ENCODE measurements at places on chromosomes 7 and 10. TPM values are rescaled to one million over a fixed set of nuclear protein-coding genes. Genes with fewer than 3 reads are reported as not detected.

The GALNT17 gene
- 11.4 TPM for total RNA-seq

The COBL gene
- 54.7 TPM for total RNA-seq

The GPC2 gene
- total RNA-seq, result 0.91 TPM

The CYP3A4 gene
- 0.46 TPM for total RNA-seq

The TWIST1 gene
- total RNA-seq, result not detected

The UMAD1 gene
- total RNA-seq, result 13.0 TPM

DNA sequence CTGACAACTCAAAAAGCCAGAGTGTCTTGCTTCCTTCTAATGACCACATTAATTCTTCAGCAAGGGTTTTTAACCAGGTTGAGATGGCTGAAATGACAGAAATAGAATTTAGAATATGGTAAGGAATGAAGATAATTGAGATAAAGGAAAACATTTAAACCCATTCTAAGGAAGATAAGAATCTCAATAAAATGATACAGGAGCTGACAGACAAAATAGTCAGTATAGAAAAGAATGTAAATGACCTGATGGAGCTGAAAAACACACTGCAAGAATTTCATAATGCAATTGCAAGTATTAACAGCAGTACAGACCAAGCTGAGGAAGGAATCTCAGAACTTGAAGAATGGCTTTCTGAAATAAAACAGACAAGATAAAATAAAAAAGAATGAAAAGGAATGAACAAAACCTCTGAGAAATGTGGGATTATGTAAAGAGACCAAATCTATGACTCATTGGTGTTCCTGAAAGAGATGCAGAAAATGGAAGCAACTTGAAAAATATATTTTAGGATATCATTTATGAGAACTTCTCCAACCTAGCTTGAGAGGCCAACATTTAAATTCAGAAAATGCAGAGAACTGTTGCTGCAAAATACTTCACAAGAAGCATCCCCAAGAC is 87.1 kb downstream of the SAMD9 start:
- H3K4me3 ChIP-seq, result no peak overlapping the region
- H3K4me1 ChIP-seq, result no peaks in the 10 kb centered on the region
- no peaks in the 10 kb centered on the region for H3K36me3 ChIP-seq
- DNase-seq, result no peak
- H3K27ac ChIP-seq, result no peak overlapping the region
- no peaks in the 10 kb centered on the region for H3K27me3 ChIP-seq

DNA sequence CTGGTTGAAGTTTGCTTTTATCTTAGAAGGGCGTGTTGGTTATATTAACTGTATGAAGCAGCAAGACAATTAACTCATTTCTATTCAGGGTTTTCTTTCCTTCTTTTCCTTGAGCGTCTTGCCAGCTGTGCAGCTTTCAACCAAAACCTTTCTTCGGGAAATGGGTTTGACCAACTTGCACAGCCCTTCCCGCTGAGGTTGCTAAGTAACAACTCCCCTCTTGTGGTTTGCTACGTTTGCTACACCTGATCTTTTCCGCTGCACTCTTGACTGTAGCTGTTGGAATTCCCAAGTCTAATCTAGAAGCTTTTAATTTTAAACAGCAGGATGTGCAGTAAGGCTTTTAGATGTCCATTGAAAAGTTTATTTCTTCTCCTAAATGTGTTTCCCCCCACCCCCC is 116.9 kb downstream of the CDCA7L start:
- H3K4me3 ChIP-seq, result no peak overlapping the region
- no peaks in the 10 kb centered on the region for H3K36me3 ChIP-seq
- H3K27ac ChIP-seq, result no peak overlapping the region
- no peaks in the 10 kb centered on the region for H3K4me1 ChIP-seq
- H3K27me3 ChIP-seq, result no peaks in the 10 kb centered on the region

DNA sequence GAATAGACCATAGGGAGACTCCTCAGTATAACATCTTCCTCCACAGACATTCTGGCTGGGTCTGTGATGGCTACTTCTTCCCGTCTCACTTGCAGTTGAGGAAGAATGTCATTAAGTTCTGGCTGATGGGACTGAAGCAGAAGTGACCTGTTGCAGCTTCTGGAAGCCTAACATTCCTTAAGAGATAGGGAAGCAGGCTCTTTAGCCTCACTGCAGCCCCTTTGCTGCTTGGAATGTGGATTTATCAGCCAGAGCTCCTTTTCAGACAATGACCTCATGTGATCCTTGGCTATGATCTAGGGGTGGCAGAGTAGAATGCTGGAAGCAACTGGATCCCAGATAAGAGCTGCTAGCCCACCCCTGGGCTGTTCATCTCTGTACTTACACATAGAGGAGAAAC is 142.5 kb downstream of the RNF216 start:
- no peak for DNase-seq
- H3K36me3 ChIP-seq, result peaks cover 35% of the 10 kb centered on the region
- no peaks in the 10 kb centered on the region for H3K27me3 ChIP-seq
- peaks cover 43% of the 10 kb centered on the region for H3K4me1 ChIP-seq

GRCh38 chr10:88045656-88046415 is 182.4 kb downstream of the PTEN start:
- H3K4me1 ChIP-seq, result peaks cover 24% of the 10 kb centered on the region
- no peaks in the 10 kb centered on the region for H3K36me3 ChIP-seq
- H3K27me3 ChIP-seq, result no peaks in the 10 kb centered on the region
- H3K27ac ChIP-seq, result peak overlapping the region; percentile 56
- DNase-seq, result no peak

GRCh38 chr7:121097577-121097976 is 109.1 kb downstream of the CPED1 start:
- H3K4me3 ChIP-seq, result no peak overlapping the region
- H3K27me3 ChIP-seq, result no peaks in the 10 kb centered on the region
- H3K4me1 ChIP-seq, result no peaks in the 10 kb centered on the region
- peaks cover 10% of the 10 kb centered on the region for H3K36me3 ChIP-seq
- no peak for DNase-seq

GRCh38 chr7:116752305-116753074 is 80.5 kb downstream of the MET start:
- H3K4me3 ChIP-seq, result no peak overlapping the region
- no peaks in the 10 kb centered on the region for H3K4me1 ChIP-seq
- no peak for DNase-seq
- no peak overlapping the region for H3K27ac ChIP-seq

- H3K4me1 ChIP-seq, result no peaks in the 10 kb centered on the region
- H3K27ac ChIP-seq, result no peak overlapping the region
- H3K27me3 ChIP-seq, result no peaks in the 10 kb centered on the region
- no peaks in the 10 kb centered on the region for H3K36me3 ChIP-seq
- H3K4me3 ChIP-seq, result no peak overlapping the region
- no peak for DNase-seq
Measured at GRCh38 chr7:123941391-123942180, 16.5 kb downstream of the SPAM1 start.

DNA sequence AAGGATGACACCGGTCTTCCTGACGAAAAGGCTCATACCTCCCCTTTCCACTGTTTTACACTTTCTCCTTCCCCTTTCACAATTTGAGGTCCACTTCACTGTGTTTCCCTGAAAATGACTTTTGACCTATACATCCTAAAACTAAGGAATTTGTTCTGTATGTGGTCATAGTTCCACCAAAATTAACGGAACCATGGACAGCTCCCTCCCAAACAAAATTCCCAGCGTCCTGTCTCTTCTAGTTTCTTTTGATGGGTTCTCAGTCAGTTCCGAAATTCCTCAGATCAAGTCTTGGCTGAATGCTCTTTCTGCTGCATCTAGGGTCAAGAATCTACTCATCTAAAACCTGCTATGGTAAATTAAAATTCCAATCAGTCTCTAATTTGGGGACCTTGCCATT is 1191.9 kb downstream of the CNTNAP2 start:
- no peaks in the 10 kb centered on the region for H3K36me3 ChIP-seq
- H3K4me3 ChIP-seq, result no peak overlapping the region
- no peak overlapping the region for H3K27ac ChIP-seq
- no peaks in the 10 kb centered on the region for H3K4me1 ChIP-seq

DNA sequence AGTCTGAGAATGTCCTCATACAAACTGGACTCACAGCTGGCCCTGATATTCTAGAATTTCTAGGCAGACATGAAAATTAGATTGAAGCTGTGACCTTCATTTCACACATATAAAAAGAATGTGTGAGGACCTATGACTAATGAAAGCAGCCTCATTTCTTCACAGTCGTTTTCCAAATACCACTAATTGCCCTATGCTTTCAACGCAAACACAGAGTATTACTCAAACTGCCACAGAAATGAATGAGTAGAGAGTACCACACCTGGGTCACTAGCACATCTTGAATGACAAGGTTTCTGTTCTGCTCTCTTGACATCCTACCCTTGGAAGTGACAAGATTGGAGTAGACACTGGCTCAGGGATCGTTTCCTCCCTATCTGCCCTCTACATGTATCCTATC is 142.4 kb downstream of the C1GALT1 start:
- no peaks in the 10 kb centered on the region for H3K4me1 ChIP-seq
- no peak overlapping the region for H3K4me3 ChIP-seq
- no peaks in the 10 kb centered on the region for H3K36me3 ChIP-seq
- no peak for DNase-seq
- H3K27ac ChIP-seq, result no peak overlapping the region
- H3K27me3 ChIP-seq, result no peaks in the 10 kb centered on the region

GRCh38 chr7:100166317-100166940 is 2.0 kb downstream of the GAL3ST4 start:
- peak overlapping the region; percentile 56 for H3K4me3 ChIP-seq
- peaks cover 3% of the 10 kb centered on the region for H3K27me3 ChIP-seq
- DNase-seq, result no peak
- no peaks in the 10 kb centered on the region for H3K36me3 ChIP-seq

DNA sequence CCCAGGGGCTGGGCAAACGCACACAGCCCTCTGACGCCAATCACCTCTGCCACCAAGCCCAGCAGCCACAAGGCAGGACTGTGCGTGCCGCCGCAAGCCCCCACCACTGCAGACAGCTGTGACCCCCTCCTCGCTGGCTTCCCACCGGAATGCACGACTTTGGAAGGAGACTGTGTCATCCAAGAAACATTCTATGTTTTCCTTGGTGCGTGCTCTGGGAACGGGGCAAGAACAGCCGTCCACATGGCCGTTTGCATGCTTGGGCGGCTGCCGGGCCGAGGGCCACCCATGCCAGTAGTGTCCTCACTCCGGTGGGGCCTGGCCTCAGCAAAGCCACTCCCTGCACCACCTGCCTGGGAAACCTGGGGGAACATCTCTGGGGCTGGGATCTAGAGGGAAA is 17.6 kb upstream of the ELN start:
- no peak overlapping the region for H3K4me3 ChIP-seq
- H3K36me3 ChIP-seq, result no peaks in the 10 kb centered on the region
- peaks cover 6% of the 10 kb centered on the region for H3K4me1 ChIP-seq
- H3K27me3 ChIP-seq, result no peaks in the 10 kb centered on the region
- H3K27ac ChIP-seq, result no peak overlapping the region
